ENCODE measurements at places on chromosomes 12 and 14.
A peak's percentile ranks its signal among the peaks of the same experiment; 100 is the strongest.

DNA sequence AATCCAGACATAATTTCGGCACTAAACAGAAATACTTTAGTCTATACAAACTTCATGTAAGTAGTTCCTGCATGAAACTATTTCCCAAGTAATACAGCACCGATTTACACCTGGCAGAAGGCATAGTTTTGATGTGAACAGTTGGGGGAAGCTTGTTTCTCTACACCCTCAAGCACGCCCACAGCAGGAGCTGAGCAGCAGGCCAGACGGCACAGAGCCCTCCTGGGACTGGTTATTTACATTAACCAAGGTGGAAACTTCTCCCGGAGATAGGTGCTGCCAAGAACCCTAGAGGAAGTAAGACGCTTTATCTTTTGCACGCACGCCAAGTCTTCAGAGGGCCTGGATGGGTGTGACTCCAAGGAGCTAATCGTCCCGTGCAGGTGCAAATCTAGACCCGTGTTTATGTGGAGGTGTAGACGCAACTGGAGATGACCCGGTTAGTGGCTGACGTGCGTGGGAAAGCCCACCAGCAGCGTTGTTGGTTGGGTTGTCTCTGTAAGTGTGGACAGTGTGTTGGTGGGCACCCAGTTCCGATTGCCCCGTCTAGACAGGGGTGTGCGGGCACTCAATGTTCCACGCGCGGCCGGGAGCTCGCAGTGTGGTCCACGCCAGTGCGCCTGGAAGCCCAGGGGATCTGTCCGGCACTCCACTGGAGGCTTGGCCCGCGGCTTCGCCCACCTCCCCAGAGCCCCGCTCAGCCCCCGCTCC is 767 bp upstream of the TCP11L2 start:
- peak; percentile 50 for DNase-seq

- no peak for DNase-seq
These were observed 475.6 kb upstream of the SOX5 start for GRCh38 chr12:24424889-24425600.

- no peak for DNase-seq
These were observed 17.9 kb downstream of the ZDHHC22 start for GRCh38 chr14:77123381-77124325.

- no peak for DNase-seq
These were observed 83.7 kb downstream of the LMNTD1 start for GRCh38 chr12:25469368-25469767.

GRCh38 chr12:75345531-75345930 is 11.1 kb downstream of the GLIPR1L1 start:
- DNase-seq, result no peak

- no peak for DNase-seq
These were observed 23.8 kb downstream of the NFKBIA start for GRCh38 chr14:35380794-35381193.

DNA sequence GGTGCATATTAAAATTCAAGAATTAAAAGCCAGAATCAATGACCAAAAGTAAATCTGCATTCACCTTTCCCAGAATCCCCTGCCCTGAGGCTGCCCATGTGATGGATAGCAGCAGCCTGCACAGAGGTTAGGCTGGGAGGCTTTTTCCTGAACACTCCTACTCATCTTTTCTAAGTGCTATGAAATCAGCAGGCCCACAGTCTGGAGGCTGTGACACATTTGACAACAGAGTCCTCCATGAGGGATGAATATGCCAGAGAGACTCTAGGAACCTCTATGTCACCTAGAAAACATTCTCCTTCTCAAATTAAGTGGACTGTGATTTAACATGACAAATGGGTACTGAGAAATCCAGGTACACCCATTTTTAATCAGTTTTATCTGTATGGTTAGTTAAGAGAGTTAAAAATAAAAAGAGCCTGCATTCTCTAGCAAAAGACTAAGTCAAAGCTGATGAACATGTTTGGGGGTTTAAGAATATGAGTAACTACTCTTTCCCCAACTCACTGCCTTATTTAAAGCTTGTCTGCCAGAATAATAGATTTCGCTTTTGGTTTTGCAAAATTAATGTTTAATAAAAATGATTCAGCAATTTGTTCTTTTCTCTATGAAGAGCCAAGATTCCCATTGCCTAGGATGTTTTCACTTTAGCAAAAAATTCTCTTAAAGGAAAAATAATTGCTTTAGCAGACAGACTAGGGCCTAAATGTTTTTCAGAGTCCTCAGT is 115.0 kb downstream of the RTN1 start:
- DNase-seq, result no peak

DNA sequence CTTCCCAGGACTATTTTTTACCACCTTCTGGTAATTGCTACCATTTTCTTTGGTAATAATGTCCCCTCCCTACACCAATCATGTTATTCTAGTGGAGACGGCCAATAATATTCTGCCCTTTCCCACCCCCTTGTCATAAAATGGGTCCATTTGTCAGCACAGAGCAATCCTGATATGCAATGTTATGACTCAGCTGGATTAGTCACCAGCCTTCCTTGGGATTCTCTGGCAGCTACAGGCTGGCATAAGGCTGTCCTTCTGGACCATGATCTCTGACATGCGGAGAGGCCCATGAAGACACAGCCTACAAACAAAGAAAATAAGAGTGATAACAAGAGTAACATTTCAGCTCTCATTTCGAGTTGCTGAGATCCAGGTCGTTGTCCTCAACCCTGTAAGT is 222.0 kb upstream of the CPNE8 start:
- DNase-seq, result no peak

GRCh38 chr14:102907980-102908730 is 14.3 kb upstream of the AMN start:
- no peak for DNase-seq

DNA sequence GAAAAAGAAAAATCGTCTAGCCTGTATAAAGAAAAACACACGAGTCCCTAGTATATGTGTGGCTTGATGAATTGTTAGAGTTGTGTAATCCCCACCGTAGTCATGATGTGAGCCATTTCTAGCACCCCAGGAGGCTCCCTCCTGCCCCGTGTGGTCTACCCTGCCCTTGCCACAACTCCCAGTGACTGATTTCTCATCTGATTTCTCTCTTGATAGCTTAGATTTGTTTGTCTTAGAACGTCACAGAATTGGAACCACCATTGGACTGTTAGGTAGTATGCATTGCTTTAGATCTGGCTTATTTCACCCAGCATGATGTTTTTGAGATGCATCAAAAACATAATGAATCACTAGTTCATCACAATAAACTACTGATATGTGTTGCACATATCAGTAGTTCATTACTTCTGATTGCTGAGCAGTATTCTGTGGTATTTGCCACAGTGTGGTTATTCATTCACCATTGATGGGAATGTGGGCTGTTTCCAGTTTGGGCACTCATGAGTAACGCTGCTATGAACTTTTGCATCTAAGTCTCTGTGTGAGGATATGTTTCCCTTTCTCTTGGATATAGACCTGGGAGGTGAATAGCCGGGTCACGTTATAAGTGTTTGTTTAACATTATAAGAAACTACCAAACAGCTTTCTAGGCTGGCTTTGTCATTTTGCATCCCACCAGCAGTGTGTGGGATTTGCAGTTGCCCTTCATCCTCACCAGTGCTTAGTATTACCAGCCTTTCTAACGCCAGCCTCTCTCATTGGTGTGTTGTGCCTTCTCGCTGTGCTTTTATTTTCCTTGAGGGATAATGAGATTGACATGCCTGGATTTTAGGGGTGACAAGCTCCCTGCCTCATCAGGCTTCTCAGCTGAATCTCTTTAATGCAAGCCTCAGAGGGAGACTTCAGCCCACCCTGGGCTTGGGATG is 31.9 kb upstream of the NCOR2 start:
- no peak for DNase-seq

DNA sequence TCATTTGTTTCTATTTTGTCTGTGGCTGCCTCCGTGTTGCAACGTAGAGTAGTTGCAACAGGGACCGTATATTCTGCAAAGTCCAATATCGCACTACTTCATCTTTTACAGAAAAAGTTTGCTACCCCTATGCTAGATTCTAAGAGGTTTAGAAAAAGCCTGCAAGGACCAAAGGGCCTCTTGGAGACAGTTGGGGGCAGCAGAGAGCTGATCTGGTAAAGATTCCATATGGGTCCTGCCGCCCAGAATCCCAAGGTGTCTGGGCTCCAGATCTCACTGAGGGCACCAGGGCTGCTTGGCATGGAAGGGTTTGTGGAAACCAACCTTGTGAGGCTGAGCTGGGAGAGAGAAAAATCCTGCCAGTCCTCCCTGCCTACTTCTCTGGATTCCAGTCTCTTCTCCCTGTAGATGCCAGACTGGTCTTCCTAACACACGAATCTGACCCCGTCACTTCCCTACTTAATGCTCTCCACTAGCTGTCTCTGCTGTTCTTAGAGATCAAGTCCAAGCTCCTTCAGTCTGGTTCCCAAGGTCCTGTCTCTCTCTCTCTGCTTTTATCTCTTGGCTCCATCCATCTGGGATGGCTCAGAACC is 74.6 kb downstream of the GLRX5 start:
- DNase-seq, result peak; percentile 82

- no peak for DNase-seq
These were observed 67.0 kb downstream of the PRKCH start for GRCh38 chr14:61388173-61388975.

DNA sequence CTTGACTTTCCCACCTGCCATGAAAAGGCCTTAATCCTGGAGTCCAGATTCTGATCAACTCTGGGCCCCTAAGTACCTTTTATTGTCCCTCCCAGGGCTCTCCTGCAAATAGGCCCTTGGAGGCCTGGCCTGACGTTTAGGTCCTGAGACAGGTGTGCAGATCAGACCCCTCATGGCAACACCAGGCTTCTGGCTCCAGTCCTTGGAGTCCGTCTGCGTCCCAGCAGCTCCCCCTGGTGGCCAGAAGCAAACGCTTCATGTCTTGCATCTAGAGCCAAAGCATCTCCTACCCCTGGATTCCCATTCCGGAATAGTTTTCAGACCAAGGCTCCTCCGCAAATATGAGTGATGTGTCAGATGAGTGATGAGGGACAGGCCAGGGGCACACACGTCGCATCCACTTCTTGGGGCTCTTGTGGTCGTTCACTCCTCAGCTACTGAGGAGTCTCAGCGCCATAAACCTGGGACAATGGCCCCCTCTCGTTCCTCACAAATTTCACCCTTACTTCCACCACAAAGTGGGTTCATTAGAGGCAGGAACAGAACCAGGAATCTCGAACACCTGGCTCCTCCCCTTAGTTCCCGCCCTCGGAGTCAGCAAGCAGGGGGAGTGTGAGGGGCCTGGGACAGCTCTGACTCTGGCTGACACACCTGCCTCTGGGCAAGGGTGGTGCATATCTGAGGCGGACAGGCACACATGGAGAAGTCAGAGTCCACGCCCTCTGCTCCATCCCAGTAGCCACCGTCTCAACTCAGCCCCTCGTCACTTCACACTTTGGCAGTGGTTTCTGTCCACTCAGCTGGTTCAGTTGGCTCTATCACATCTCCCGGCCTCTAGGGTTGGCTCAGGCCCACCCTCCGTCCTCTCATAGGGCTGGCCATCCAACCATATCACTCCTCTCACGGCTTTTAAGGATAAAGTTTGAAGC is 77.9 kb upstream of the PWP1 start:
- DNase-seq, result peak; percentile 92

Measured in neural progenitor cell (in vitro differentiated cells).